AG09319 (cell line): ENCODE measurements at places on chromosomes 6 and 20.

- DNase-seq = no peak
Measured at GRCh38 chr6:135280375-135281136, 99.4 kb downstream of the MYB start.

DNA sequence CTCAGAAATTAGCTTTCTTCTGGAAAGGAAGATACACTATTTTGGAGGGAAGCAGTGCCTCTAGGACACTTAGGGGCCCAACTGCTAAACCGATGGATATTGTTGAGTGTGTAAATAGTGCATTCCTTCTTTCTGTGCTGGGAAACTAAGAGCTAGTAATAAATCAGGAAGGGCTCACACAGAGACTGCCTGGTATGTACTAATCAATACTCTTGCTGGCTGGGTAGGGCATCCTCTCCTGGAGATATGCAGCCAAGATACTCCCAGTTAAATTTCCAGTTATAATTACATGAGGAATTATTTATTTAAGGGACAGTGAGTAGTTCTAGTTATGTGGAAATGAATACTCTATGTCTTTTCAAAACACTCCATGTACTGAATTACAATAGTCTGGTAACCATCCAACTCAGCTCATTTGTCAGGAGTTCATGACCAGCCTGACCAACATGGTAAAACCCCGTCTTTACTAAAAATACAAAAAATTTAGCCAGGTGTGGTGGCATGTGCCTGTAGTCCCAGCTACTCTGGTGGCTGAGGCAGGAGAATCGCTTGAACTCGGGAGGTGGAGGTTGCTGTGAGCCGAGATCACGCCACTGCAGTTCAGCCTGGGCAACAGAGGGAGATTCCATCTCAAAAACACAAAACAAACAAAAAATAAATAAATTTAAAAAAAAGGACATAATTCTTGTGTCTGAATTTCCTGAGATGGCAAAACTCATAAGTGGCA, 100.0 kb downstream of the OR2B2 start:
- DNase-seq = no peak

- DNase-seq = no peak
Measured at GRCh38 chr6:158780246-158780884, 38.8 kb downstream of the EZR start.

DNA sequence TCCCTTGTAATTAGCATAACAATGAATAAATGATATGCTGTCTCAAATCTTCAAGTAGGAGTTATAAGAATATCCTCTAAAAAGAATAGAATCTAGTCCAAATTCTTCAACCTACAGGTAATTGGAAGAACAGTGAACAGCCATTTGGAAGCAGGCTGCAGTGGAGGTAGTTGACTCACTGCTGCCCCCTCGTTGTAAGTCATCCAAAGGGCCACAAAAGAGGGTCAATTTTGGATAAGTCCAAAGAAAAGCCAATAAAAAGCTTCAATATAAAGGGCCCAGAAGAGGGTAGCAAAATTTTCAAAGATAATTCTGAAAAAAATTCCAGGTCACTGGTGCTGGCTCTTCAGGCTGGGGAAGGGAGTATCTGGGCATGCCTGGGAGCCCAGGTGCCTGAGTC, 60.8 kb upstream of the SSTR4 start:
- DNase-seq = no peak

DNA sequence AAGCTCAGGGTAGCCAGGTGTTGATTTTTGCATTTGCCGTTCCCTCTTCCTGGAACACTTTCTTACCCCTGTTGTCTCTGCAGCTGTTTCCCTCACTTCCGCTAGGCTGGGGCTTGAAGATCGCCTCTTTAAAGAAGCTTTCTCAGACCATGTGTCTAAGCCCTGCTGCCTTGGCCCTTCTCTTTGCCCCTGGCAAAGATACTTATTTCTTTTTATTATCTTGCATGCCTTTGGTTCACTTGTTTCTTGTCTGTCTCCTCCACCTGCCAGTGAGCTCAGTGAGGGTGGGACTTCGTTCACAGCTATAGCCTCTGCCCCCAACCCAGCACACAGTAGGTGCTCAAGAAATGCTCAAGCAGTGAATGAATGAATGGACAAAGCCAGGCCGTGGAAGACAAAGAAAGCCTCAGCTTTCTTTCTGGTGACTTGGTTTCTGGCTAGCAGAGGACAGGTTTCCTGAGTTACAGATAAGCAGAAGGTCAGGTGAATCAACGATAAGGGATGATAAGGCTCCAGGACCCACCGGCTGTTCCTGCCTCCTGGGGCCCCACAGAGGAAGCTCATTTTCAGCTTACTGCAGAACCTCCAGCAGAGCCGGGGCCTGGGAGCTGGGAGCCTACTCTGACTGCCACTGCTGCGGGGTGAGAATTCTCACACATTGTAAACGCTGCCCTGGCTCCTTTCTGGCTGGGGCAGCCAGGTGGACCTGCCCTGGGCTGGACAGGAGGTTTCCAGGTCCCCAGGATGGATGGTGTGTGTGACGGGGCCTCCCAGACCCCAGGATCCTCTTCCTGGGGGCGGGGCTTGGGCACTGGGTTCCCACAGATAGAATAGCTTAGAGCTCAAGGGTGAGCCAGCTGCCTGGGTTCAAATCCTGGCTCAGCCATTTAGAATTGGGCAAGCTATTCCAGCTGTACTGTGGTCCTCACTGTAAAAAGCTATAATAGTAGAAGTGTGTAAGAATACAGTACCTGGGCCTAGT, 29.8 kb downstream of the SNAI1 start:
- DNase-seq = no peak

DNA sequence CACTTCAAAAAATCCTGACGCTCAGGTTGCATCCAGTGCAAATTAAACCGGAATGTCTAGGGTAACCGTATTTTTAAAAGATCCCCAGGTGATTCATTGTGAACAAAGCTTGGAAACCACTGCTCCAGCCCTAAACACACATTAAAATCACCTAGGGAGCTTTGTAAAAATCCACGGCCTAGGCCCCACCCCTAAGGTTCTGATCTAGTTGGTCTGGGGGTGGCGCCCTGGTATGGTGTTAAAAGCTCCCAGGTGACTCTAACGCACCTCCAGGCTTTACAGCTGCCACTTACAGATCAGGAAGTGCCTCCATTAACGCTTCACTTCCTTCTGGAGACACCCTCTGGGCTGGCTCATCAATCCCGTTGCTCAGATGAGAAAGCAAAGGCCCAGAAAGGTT, 92.2 kb downstream of the GRM4 start:
- no peak for DNase-seq

DNA sequence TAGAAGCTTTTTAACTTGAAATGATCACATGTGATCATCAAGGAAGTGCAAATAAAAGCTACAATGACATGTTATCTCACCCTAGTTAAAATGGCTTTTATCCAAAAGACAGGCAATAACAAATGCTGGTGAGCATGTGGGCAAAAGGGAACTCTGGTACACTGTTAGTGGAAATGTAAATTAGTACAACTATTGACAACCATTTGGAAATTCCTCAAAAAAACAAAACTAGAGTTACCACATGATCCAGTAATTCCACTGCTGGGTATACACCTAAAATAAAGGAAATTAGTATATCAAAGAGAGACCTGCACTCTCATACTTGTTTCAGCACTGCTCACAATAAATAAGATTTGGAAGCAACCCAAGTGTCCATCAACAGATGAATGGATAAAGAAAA, 108.7 kb downstream of the HTR1B start:
- no peak for DNase-seq

GRCh38 chr20:33281550-33282146, 1.4 kb upstream of the BPIFB1 start:
- no peak for DNase-seq

DNA sequence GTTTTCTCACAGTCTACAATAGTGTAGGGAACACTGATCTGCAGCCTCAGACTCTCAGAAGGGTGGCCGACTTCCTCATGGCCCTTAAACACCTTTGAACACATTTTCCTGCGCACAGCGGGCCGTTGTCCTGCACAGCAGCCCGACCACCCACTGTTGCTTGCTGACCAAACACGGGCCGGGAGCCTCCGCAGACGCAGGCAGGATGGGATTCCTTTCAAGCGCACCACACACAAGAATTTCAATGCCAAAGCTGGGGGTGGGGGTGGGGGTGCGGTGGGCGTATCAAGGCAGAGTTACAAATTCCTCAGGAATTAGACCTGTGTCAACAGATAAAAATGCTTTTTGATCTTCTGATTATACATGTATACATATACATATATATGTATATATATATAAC, 74.5 kb downstream of the HUS1B start:
- no peak for DNase-seq

- peak; percentile 79 for DNase-seq
Measured at GRCh38 chr6:157760589-157761330, 62.3 kb upstream of the SNX9 start.

GRCh38 chr6:146026873-146027272, 2.0 kb upstream of the GRM1 start:
- no peak for DNase-seq

GRCh38 chr6:23087471-23087870, 518.1 kb downstream of the HDGFL1 start:
- DNase-seq = no peak

DNA sequence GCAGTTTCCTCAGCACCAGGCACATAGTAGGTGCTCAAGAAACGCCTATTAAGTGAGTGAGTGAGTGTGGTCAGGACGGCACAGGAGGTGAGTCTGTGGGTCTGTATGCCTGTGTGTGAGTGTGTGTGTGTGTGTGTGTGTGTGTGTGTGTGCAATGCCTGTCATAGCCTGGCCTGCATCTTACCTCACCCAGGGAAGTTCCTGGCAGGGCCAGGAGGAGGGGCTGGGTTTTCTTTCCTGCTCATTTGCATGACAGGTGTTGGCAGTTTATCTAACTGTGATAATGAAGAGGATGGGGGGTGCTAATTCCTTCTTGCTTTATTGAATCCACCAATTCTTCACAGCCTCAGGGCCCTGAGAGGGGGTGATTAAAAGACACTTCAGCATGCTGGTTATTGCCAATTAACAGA, 146.7 kb upstream of the MLN start:
- no peak for DNase-seq

- DNase-seq = no peak
Measured at GRCh38 chr6:72619883-72620696, 1.8 kb upstream of the KCNQ5 start.

GRCh38 chr6:110090876-110091275, 88.6 kb downstream of the WASF1 start:
- no peak for DNase-seq

- DNase-seq = no peak
Measured at GRCh38 chr6:158661156-158661685, 11.4 kb downstream of the SYTL3 start.

- no peak for DNase-seq
Measured at GRCh38 chr6:143877584-143878271, 13.5 kb downstream of the ZC2HC1B start.

- DNase-seq = no peak
Measured at GRCh38 chr6:22067671-22068070, 229.2 kb downstream of the PRL start.
